ENCODE measurements at places on chromosomes 7 and 10.

DNA sequence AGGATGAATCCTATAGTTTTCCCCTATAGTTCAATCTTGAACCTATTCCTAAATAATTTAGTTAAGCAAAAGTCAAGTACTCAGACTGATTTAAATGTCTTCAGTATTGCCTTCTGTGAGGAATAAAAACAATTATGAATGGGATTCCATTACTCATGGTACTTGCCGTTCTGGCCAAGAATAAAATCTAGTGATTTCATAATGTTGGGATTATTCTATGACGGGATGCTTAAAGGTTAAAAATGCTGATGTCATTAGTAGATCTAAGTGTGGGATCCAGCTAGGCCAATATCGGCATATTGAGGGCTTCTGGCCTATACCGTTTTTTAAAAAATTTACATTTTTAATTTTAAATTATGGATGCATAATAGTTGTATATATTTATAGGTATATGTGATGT, 5.3 kb downstream of the BPGM start:
- no peak for DNase-seq

GRCh38 chr7:102239206-102239820, 47.4 kb upstream of the SH2B2 start:
- no peak for DNase-seq

DNA sequence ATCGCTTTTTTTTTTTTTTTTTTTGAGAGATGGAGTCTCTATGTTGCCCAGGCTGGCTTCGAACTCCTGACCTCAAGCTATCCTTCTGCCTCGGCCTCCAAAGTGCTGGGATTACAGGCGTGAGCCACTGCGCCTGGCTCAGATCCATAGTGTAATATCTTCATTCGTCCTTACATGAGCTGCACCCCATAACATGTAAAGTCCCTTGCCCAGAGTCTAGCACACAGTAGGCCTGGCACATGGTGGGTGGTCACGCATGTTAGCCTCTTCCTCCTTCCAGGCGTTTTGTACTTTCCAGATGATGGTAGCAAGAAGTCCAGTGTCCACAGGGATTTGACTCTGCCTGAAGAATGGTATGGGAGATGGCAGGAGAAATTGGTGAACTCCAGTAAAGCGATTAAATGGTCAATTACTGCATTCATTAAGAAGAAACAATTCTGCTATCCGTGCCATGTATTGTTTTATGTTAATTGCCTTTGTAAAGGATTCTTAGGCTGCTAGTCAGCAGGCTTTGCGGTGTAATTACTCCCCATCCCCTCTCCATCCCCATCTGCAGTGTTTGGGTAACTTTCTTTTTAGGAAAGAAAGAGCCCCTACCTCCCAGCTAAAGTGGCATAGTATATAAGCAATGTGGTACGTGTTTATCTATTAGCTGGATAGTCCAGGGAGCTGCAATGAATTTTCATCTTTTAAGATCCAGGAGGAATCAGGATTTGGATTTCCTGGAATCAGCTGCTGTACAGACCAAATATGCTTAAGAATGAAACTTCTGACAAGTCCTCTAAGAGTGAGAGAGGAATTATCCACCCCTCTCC, 1.2 kb downstream of the TPST1 start:
- no peak for DNase-seq

DNA sequence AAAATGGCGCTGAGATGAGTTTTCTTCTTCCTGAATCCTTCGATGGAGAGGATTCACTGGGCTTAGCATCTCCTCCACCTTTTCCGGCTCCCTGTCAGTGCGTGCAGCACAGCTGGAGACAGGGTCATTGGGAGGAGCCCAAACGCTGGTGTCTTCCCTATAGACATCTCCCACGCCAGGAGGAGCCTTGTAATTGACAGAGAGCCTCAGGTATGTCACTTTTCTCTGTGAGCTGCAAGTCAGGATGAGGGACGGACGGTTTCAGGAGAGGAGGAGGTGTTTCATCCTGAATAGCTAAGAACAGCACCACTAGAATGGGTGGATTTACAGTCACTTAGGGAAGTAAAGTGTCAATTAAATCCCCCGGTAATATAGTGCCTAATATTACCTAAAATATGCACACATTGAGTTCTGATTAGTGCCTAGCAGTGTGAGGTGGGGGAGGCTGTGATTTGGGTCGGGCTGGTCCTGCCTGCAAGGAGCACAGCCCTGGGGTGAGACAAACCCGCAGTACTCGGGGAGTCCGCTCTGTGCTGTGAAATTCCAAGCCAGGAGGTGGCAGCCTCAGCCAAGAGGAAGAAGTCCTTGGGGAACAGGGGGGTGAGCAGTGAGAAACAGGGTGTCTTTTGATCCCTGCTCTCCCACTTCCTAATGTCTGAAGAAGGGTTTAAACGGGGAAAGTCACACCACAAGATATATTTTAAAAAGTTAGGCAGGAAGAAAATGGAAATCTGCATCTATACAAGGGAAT, 28.2 kb downstream of the IL15RA start:
- DNase-seq: no peak

GRCh38 chr7:2212906-2213305, 19.8 kb downstream of the MAD1L1 start:
- no peak for DNase-seq

DNA sequence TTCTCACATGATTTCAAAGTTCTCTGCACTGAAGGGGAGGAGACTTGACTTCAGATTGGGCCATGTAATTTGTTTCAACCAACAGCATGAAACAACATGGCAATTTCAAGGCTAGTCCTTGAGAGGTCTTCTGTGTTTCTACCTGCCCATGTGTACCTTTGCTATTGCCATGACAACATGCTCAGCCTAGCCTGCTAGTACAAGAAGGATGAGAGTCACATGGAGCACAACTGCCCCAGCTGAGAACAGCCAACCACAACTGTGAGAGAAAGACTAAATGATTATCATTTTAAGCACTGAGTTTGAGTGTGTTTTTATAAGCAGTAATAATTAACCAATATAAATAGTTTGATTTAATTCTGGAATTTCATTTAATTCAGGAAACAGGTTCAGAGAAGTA, 41.9 kb downstream of the ANKMY2 start:
- DNase-seq: no peak

DNA sequence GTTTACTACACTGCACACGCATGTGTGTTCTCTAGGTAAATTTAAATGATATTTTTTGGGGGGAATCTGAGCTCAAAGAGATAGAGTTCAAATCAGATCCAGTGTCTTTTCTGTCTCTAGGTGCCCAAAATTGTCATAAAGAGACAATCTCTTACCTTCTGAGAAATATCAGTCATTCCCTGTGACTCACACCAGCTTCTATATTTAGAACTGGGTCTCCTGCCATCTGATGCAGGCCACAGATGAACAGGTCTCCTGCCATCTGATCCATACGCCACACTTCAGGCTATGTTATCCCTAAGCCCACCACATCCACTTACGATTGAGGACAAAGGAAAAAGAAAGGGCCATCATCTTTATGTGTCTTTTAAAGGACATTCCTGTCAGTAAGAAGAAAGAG, 136.3 kb upstream of the LAMB4 start:
- DNase-seq: no peak

GRCh38 chr10:59176241-59177030, at the start of gene PHYHIPL:
Gene PHYHIPL (plus strand): TSS chr10:59176643. CDS start chr10:59176854, 211 bp downstream.
- no peak for DNase-seq

- DNase-seq: no peak
Observed at GRCh38 chr7:7662527-7662926, 22.0 kb downstream of the UMAD1 start.

DNA sequence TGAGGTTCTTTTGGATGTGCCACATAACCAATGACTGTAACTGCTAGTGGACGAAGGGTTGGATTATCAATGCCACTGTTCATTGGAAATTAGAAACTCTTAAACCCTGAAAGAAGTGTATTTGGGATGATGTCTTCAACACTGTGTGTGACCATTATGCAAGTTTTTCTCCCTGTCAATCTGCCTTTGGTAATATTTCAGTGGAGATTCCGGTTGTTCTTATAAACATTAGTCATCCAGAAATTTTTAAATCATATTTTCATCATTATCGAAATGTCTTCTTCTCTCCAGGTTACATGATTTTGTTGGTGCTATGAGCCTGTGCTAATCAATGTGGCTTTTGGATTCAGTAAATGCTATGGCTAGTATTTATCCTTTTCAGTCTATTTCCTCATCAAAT, 61.7 kb upstream of the KLF6 start:
- no peak for DNase-seq

GRCh38 chr7:14825912-14826311, 76.6 kb downstream of the DGKB start:
- DNase-seq: no peak

All from HL-60 (cell line).